Activated T-cell treated with anti-CD3 and anti-CD28 coated beads, Interleukin-2, amount 50 U/mL, for 1 hour (primary cell): ENCODE measurements at places on chromosomes 16 and 17.

DNA sequence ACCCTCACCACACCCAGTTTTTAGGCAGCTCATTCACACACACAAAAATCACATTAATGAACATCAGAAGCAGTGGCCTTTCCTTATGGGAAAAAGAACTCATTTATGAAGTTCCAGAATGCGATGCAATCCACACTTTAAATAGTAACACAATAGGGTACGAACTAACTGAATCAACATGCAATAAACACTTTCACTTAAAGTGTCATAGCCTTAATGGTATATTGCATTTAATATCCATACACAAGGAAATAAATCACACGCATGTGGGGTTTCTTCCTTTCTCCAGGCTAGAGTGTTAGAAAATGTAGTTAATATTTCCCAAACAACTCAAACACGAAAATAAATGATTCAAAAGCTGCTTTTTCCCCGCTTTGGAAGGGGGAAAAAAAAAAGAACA is 19.7 kb downstream of the ADCY9 start:
- DNase-seq, result no peak

GRCh38 chr16:4067262-4068001 is 48.8 kb downstream of the ADCY9 start:
- no peak for DNase-seq

DNA sequence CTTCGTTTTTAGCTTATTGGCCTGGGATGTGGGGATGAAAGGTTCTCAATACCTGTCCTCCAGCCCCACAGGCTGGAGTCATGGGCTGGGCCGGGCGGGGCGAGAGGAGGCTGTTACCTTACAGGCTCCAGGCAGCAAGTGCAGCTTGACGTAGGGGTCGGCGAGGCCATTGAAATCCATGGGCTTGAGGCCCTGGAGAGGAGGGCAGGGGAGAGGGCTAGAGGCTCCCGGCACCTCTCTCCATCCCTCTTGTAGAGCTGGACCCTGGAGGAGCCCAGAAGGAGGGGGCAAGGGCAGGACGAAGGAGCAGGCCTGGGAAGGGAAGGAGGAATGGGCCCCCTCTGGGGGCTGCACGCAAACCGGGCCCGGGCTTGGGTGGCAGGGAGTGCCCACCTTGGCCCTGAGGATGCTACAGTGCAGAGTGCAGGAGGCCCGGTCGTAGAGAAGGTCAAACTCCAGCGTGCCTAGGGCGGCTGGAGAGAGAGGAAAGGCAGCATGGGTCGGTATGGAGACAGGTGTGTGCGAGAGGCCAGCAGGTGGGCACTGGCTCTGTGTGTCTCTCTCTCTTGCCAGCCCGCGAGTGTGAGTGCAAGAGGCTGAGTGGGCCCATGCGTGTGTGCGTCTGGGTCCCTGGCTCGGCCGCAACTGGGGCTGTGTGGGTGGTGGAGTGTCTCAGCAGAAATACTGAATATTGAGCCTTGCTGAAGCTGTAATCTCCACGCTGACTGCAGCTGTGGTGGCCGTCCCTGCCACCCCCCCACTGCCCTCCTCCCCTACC is 1.6 kb downstream of the DOC2A start:
- DNase-seq, result no peak

- no peak for DNase-seq
These were observed 100.6 kb downstream of the ZNF423 start for GRCh38 chr16:49755313-49755620.

GRCh38 chr17:73470316-73470826 is 158.6 kb upstream of the CDC42EP4 start:
- DNase-seq, result no peak

- no peak for DNase-seq
These were observed 217.8 kb upstream of the IRX3 start for GRCh38 chr16:54504372-54504771.

- DNase-seq, result no peak
These were observed 7.7 kb upstream of the KRT38 start for GRCh38 chr17:41448506-41448905.

DNA sequence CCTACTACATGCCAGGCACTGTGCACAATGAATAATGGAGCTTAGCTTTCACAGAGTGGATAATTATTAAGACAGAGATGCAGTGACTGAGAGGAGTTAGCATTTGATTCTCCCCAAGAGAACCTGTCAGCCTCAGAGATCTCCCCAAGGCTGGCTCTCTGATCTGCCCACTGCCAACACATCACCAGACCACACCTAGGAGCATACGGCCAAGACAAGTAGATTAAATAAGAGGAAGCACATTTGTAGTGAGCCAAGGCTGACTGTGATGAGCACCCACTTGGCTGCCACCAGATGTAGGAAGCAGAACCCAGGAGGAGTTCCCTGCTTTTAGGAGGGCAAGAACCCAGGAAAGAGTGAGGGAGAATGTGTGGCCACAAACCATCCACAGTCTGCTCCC is 130.1 kb downstream of the SPACA3 start:
- no peak for DNase-seq

GRCh38 chr16:88055356-88055755 is 104.1 kb downstream of the BANP start:
- no peak for DNase-seq

GRCh38 chr17:27323538-27324215 is 29.8 kb downstream of the WSB1 start:
- DNase-seq, result no peak

GRCh38 chr17:5530265-5531084 is 44.1 kb downstream of the MIS12 start:
- no peak for DNase-seq

GRCh38 chr17:39627047-39627711 is 427 bp downstream of the PPP1R1B start:
- no peak for DNase-seq

- no peak for DNase-seq
These were observed 819 bp downstream of the NLK start for GRCh38 chr17:28043296-28043695.

DNA sequence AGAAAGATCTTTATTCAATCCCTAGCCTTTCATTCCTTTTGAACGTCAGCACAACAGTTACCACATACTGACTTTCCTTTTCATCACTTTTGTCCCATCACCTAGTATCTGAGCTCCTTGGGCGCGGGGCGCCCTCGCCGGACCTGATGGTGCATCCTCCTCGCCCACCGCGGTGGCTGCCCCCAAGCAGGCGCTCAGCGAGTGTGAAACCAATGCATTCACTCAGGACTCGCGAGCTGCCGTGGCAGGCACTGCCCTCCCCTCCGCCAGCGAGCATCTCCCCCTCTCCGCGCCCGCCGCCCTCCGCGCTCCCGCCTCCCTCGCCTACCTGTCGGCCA is 756 bp downstream of the KLHL11 start:
- no peak for DNase-seq

- no peak for DNase-seq
These were observed 12.3 kb downstream of the FOXF1 start for GRCh38 chr16:86522634-86523033.

DNA sequence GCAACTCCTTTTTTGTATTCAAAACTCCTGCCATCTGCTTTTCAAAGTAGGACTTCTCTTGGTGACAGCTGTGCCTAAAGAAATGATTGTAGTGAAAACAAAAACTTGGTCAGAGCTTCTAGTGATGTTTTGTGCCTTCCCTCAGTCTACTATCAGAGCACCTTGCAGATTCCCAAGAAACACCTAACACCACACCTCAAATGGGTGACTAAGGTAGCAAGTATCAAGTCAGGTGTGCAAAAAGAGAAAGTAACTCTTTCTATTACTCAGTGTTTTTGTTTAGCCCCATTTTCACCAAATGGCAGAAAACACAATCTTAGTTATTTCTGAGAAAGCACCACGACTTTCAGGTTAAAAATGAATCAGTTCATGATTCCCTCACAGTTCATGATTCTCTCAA is 2.0 kb upstream of the PMFBP1 start:
- no peak for DNase-seq
